ENCODE measurements at places on chromosomes 5 and 9.
A peak's percentile ranks its signal among the peaks of the same experiment; 100 is the strongest.

DNA sequence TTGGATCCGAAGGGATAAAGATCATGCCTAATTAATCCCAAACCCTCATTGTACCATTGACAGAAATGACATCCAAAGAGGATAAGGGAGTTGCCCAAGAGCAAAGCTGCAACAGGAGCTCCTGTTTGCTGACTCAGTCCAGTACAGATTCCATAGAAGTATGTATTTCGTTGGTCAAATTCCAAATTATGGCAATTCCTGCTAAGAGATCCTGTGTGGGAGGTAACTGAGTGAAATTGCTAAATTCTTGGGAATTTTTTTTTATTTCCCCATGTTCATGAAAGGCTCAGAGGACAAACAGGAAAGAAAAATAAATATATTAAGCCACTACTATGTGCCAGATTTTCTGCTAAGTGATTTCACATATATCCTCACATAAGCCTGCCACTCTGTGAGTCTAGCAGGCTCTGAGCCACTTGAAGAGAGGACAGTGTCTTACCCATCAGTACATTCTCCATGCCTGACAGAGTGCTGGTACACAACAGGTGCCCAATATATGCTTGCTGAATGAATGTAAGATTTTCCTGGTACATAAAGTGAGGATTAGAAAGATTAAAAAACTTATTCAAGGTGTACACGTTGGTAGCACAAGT, 132.7 kb downstream of the GLIS3 start:
- DNase-seq, result peak; percentile 94

- DNase-seq, result peak; percentile 56
These were observed 20.5 kb upstream of the PSD2 start for GRCh38 chr5:139774980-139775661.

- no peak for DNase-seq
These were observed 21.5 kb upstream of the LPCAT1 start for GRCh38 chr5:1545126-1545804.

DNA sequence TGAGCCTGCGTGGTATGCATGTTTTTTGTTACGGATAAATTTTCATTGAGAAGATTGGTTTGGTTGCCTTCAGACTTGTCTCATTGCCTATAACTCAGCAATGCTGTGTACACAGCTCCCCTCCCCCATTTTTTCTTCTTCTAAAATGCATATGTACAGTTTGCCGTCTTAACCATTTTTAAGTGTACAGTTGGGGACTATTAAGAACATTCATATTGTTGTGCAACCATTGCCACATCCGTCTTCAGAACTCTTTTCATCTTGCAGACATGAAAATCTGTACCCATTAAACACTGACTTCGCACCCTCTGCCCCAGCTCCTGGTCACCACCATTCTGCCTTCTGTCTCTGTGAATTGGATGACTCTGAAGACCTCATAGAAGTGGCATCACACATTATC, 6.2 kb downstream of the EXOC3 start:
- DNase-seq, result no peak

DNA sequence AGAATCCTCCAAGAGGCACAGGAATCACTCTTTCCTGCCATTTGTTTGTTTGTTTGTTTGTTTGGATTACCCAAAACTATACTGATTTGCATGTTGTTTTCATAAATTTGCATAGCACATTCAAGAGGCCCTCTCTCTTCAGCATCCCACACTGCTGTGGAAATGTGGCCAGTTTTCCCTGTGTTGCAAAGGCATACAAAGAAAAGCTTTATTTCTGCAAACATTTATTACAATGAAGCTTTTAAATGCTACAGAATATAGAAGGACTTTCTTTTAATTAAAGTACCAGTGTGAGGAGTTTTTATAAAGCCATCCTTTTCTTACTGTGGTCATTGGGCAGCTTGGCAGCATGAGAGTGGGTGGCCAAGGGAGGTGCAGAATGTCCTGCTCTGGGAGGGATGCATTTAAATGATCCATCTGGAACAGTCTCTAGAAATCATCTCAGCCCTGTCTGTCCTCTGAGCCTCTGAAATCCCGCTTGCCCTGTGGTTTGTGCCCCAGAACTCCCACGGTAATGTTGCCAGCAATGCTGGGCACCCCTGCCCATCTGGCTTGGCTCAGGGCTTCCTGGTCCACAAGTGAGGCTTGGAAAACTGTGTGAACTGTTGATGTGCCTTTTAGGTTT, 356.8 kb upstream of the KIF2A start:
- no peak for DNase-seq

GRCh38 chr5:137887831-137888230, 1.4 kb upstream of the PKD2L2 start:
- no peak for DNase-seq

DNA sequence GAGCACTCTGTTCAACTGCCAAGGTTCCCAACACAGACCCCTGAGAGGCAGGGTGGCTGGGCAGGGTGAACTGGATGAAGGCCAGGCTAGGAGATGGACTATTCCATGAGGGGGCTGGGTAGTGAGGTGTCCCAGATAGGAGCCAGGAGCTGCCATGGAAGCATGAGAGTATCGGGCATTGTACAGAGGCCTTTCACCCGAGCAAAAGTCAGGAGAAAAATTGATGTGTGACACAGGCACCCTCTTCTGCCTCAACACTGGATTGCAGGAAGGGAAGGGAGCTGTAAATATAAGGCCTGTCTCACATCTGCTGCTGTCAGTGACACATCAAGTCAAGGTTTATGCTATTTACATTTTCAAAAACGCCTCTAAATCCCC, 74.6 kb downstream of the UBAP1 start:
- peak; percentile 41 for DNase-seq

DNA sequence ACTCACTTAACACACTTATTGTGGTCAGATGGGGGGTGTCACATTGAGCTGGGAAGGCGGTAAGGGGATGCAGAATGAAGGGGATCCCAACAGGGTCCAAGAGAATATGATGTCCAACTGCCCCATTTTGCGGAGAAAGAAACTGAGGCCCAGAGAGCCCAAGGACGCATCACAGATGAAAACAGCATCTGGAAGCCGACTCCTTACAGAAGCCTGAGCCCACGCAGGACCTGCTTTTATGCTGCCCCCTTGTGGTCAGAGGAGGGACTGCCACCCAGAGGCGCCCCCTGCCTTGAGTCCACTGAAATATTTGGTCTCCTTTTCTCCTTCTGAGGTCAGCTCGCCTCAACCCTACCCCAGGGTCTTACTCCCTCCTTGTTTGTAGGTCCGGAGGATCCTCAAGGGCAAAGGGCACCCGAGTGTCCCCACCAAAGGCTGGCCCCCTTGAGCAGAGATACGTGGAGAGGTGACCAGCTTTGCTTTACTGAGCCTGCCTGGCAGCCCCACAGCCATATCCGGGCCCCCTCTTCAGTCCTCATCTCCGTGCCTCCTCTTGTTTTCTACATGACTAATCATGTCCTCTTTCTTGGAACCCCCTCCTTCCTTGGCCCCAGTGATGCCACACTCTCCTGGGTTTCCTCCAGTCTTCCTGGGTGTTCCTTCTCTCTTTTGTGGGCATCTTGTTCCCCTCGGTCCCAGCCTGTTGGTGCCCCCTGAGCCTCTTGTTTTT, 30.0 kb upstream of the TTLL11 start:
- DNase-seq, result peak; percentile 58

GRCh38 chr5:58486290-58486689, 4.9 kb upstream of the GAPT start:
- DNase-seq, result no peak

GRCh38 chr5:93191035-93191817, 389.8 kb downstream of the NR2F1-AS1 start:
- DNase-seq, result no peak

- DNase-seq, result no peak
These were observed 8.7 kb upstream of the QRFP start for GRCh38 chr9:130905125-130905901.

GRCh38 chr9:116309900-116310611, 156.5 kb downstream of the PAPPA start:
- DNase-seq, result no peak

DNA sequence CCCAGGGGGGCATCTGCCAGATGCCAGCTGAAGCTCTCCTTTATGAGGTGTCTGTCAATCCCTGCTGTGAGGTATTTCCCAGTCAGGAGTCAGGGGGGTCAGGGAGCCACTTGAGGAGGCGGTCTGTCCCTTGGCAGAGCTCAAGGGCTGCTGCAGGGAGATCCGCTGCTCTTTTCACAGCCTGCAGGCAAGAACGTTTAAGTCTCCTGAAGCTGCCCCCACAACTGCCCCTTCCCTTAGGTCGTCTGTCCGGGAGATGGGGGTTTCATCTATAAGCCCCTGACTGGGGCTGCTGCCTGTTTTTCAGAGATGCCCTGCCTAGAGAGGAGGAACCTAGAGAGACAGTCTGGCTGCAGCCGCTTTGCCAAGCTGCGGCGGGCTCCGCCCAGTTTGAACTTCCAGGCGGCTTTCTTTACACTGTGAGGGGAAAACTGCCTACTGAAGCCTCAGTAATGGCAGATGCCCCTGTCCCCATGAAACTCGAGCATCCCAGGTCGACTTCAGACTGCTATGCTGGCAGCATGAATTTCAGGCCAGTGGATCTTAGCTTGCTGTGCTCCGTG, 148.3 kb downstream of the RPS23 start:
- DNase-seq, result no peak

DNA sequence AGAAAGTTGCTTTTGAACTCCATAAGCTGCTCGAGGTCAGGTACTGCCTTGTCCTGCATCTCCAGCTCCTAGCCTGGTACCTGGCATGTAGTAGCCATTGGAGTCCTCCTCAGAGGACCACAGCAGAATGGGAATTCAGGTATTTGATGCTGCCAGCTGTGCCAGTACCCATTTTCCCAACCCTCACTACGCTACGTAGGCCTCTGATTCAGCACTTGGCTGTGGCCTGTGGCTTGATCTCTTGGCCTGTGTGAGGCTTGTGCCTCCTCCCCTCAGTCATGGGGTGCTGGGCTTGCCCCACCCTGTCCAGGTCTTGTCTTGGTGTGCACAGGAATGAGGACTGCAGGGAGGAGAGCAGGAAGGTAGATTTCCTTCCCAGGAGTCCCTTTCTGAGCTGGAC, 11.8 kb downstream of the OTULIN start:
- DNase-seq, result no peak

- no peak for DNase-seq
These were observed 244.8 kb downstream of the SAXO1 start for GRCh38 chr9:18788256-18788655.

- no peak for DNase-seq
These were observed 68.1 kb upstream of the FREM1 start for GRCh38 chr9:14978022-14979000.

GRCh38 chr5:14425559-14425958, 156.0 kb upstream of the OTULINL start:
- no peak for DNase-seq

DNA sequence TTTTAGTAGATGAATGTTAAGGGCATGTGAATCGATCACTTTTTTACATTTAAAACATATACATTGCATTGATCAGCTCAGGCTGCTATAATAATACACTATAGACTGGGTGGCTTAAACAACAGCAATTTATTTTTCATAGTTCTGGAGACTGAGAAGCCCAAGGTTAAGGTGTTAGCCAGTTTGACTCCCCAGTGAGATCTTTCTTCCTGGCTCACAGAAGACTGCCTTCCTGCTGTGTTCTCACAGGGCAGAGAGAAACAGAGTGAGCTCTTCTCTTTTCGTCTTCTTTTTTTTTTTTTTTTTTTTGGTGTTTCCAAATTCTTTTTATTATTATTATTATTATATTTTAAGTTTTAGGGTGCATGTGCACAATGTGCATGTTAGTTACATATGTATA, 56.4 kb downstream of the SPEF2 start:
- no peak for DNase-seq

DNA sequence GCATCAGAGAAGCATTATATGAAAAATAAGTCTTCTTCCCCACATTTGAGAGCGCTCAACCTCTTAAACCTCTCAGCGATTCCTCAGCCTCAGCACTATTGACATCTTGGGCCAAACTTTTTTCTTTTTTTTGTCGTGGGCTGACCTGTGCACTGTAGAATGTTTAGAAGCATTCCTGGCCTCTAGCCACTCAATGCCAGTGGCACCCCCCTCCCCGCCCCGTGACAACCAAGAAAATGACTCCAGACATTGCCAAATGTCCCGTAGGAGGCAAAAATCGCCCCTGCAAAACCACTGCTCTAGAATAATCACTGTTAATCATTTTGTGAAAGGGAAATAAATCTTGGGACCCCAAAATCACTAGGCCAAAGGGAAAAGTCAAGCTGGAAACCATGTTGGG, 129.1 kb upstream of the BOD1 start:
- no peak for DNase-seq

GRCh38 chr9:35907711-35908503, 1.4 kb upstream of the SPAAR start:
- peak; percentile 98 for DNase-seq

GRCh38 chr9:35619800-35620158, 1.6 kb upstream of the CD72 start:
- no peak for DNase-seq

DNA sequence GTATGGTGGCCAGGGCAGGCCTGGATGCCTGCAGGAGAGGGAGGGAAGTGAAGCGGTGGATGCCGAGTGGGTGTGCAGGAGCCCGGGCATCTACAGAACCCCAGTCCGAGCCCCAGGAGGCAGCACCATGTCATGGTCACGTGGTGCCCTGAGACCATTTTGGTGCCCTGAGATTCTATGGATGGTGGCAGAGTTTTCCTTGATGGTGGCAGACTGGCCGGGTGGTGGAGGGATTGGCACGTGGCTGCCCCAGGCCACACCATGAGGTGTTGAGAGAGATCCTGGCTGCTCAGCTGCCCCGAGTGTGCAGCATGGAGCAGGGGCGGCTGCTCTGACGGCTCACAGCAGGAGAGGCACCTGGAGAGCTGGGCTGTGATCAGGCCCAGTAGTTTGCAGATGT, 52.3 kb downstream of the SYK start:
- no peak for DNase-seq

DNA sequence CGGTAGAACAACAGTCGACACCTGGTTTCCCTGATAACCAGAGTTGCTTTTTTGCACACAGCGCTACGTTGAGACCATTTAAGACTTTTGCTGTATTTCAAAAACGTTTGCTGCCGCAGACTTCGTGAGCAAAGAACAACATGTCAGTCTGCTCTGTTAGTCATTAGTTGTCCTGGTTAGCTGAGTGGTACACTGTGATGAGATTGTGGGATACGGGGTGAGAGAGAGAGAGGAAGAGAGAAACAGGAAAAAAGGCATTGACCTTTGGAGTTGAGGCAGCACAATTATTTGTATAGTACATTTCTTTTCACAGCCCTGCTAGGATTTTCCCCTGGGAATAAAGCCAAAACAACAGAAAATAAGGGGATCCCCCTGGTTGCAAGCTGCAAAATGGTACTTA, 306.1 kb upstream of the WWC1 start:
- no peak for DNase-seq

GRCh38 chr5:151159649-151160373, 2.2 kb upstream of the ANXA6 start:
- DNase-seq, result no peak

DNA sequence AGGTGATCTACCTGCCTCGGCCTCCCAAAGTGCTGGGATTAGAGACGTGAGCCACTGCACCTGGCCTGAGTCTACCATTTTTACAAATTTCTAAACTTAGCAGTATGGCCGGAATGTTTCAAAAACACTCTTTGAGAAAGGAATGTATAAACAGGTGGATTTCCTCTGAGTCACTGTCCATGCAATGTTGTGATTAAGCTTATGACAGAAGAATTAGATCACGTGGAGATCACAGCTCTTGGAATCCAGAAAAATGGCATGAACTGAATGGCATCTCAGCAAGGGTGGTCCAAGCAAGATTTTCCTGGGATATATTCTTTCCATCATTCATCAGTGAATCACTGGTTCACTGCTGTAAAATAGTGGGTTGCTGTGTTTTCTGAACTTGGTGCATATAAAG, 865.0 kb downstream of the PTPRD start:
- DNase-seq, result peak; percentile 17

GRCh38 chr5:160293901-160294561, 18.3 kb downstream of the CCNJL start:
- DNase-seq, result no peak

Measured in fibroblast of upper back skin (primary cell).